ENCODE measurements at places on chromosomes 7 and 10.

GRCh38 chr7:157445246-157445955, 108.6 kb downstream of the DNAJB6 start:
- no peak for DNase-seq

- no peak for DNase-seq
Measured at GRCh38 chr10:58956926-58957325, 219.5 kb upstream of the PHYHIPL start.

DNA sequence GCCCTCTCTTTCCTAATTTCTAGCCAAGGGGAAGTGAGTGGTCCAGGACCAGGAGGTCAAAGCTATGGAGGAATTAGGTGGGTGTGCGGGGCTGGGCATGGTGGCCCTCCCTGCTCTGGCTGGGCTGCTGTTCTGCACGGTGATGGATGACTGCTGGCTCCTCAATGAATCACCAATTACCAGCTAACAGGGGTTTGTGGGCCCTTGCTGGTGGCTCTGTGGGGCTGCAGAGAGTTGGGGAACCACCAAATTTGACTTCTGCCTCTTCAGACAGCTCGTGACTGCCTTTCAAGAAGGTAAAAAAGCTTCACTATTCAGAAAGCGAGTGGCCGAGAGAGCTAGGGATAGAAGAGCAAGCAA, 35.0 kb upstream of the HABP2 start:
- no peak for DNase-seq

DNA sequence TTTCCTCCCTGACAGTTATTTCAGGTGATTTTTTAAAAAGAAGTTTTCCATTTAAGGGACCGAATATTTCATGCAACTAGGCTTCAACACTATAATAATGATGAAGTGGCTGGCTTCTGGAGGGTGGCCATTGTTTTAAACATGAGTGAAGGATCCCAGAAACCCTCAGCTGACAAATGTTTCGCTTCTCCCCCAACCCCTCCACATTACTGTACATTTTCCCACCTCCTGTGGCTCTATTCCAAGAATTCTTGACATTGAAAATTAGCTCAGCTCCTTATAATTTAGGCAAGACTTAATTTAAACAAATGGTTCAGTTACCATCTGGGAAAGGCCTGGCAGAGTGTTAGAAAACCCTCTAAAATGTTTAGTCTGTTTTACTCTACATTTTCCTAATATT, 129.9 kb upstream of the CDCA7L start:
- DNase-seq, result no peak

DNA sequence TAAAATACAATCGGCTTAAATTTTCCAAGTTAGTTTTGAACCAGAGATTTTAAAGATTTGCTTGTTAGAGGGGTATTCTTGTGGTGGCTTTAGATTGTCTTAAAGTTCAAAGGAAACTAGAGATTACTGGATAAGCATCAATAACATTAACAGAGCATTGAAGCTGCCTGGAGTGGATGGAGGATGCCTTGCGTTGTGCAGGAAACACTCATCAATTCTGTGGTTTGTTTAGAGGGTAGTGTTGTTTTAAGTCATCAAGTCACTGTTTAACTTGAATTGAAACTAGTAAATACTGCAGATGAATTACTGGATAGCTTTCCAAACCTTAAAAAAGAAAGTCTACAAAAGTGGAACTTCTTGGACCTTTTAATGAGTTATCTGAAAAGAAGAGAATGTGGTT, 218.6 kb downstream of the CELF2 start:
- no peak for DNase-seq

- no peak for DNase-seq
Measured at GRCh38 chr10:69728335-69728870, 73.3 kb upstream of the COL13A1 start.

GRCh38 chr7:33590916-33591315, 314.4 kb upstream of the BMPER start:
- DNase-seq, result no peak

DNA sequence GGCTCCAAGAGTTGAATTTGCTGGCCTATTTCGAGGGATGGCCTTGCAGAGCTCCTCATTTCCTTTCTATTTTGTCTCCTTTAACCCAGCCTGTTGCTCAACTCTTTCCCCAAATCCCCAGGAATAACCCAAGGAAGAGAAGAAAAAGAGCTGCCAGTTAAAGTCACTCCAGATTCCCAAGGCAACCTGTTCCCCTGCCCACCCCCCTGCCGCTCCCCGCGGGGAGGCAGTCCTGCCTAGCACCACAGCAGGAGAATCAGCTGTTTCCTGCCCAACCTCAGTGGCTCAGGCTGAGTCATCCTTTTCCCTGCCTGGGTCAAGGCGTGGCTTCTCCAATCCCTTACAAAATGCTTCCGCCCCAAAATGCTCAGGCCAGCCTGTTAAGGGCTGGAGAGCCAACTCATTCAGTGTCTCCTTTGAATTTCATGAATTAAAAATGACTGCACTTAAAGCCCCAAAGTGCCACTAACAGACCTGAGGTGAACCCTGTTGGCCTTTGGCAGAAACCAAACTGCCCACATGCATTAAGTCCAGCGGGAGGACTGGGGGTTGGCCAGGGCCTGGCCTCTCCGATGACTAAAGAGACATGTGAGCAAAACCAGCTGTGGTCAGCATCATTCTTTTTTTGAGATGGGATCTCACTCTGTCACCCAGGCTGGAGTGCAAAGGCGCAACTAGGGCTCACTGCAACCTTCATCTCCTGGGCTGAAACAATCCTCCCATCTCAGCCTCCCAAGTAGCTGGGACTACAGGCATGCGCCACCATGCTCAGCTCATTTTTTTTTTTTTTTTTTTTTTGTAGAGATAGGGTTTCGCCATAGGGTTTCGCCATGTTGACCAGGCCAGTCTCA, 83.2 kb upstream of the KIF5B start:
- no peak for DNase-seq

GRCh38 chr7:5780801-5781496, 514 bp downstream of the RNF216 start:
- DNase-seq, result peak; percentile 10

DNA sequence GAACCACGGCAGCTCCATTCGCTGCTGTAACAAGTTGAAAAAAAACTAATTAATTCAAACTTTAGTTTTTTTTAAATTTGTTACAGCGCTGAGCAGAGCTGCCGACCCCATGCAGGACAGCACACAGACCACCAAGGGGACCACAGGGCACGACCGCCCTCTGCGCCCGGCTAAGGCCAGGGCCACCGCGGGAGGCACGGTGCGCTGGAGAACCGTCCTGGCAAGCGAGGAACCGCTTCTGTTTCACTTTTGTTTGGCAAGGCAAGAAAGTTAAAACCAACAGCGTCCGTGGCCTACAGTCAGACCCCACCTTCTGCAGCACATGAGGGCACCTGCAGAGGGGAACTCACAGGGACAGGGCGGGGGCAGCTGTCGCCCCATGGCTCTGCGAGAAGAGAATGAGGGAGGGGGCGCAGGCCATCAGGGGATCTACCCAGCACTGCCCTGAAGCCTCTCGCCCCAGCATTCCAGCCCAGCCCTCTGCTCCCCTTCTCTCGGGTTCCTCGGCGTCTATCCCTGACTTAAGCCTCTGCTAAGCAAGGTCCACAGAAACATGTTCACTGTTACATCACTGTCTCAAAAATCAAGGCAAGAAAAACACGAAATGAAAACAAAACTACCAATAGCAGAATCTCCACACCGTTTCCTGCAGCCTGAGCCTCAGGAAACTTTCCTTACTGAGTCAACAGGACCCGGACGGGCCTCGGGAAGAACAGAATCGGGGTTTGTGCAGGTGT, 204.4 kb downstream of the DIP2C start:
- DNase-seq, result no peak

DNA sequence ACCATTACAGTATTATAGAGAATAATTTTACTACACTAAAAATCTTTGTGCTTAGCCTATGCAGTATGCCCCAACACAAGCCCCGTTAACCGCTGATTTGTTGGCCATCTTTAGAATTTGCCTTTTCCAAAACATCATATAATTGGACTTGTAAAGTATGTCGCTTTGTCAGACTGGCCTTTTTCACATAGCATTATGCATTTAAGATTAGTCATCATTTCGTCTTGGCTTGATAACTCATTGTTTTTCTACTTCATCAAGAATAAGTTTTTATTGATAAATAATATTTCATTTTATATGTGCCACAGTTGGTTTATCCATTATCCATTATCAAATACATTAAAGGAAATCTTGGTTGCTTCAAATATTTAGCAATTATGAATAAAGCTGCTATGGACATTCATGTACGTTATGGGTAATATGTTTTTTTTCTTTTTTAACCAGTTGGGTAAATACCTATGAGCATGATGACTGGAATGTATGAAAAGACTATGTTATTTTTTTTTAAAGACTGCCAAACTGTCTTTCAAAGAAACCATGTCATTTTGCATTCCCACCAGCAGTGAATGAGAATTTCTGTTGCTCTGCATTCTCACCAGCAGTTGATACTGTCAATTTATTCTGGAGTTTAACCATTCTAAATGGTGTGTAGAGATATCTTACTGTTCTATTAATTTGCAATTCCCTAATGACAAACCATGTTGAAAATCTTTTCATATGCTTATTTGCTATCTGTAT, 273.1 kb upstream of the KCND2 start:
- no peak for DNase-seq

DNA sequence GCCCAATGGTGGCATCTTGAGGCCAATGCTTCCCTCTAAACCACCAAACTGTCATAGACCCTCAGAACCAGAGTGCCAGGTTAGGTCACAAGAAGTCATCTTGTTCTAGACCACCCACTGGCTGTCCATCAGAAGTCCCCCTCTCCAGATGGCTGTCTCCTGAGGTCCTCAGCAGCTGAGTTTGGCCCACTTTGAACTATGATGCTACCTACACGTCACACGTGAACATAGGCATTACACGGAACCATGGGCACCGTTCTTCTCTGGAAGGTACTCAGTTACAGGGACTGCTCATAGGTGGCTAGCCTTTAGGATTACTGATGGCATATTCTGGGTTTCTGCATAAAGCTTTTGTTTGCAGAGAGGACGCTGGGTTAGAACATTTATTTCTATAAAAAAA, 166.4 kb downstream of the ADAM12 start:
- no peak for DNase-seq

- DNase-seq, result no peak
Measured at GRCh38 chr7:152115021-152115718, 89.7 kb downstream of the GALNT11 start.

GRCh38 chr10:60148266-60148840, 241.3 kb downstream of the ANK3 start:
- DNase-seq, result no peak

DNA sequence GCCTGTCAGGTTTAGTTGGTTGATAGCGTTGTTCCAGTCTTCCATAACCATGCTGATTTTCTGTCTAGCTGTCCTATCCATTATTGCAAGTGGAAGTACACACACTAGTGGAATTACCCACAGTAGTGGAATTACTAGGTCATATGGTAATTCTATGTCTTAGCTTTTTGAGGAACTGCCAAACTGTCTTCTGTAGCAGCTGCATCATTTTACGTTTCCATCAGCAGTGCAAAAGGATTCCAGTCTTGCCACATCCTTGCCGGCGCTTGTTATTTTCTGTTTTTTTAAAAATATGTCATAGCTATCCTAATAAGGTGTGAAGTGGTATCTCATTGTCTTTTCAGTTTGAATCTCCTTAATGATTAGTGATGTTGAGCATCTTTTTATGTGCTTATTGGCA, 17.2 kb upstream of the RHBDD2 start:
- DNase-seq, result no peak

DNA sequence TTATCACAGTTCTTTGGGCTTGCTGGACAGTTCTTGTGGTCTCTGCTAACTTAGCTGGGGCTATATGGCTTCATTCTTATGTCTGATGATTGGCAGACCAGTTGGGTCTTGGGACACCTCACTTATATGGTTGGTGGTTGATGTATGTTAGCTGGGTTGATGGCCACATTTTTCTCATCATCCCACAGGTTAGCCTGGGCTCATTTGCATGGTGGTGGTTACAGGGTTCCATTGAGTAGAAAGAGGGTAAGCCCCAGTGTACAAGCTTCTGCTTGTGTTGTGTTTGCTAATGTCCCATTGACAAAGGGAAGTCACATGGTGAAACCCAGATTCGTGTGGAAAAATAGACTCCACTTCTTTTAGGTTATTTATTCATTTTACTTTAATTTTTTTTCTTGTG, 40.6 kb downstream of the TMEM60 start:
- no peak for DNase-seq

GRCh38 chr10:1309617-1310270, 253.6 kb downstream of the WDR37 start:
- DNase-seq, result no peak

- no peak for DNase-seq
Measured at GRCh38 chr7:16970732-16971482, 89.1 kb upstream of the AGR3 start.

DNA sequence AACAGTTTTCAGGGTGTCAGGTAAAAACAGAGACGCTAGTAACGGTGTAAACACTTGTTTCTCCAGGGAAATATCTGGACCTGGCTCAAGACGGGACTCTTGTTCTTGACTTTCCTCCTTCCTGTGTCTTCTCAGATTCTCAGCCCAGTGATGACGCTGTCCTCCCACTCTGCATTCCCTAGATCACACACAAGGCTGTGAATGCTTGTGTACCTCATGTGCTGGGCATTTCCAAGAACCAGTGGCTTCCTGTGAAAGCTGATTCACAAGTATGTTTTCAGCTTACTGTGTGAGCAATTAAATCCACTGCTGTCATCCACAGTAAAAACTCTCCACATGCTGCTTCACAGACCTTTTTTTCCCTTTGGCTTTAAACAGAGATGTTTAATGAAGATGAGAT, 193.8 kb upstream of the DPP6 start:
- no peak for DNase-seq

DNA sequence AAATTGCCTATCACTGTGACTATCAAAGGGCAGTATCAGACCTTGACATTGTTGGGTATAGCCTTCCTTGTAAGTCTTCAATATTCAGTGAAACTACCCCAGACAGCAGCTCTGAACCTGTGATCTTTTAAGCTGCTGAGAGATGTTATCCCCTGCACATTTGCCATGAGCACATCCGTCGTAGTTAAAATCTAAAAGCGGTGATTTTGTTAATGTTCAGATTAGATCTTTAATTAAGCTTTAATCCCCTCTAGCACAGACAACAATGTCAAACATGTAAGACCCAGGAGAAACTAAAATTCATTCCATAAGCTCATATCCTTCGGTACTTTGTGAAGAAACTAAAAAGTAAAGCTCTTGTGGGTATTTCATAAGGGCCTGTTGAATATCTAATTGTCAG, 105.8 kb downstream of the MALRD1 start:
- DNase-seq, result no peak

GRCh38 chr7:24968165-24968564, 11.8 kb downstream of the OSBPL3 start:
- DNase-seq, result no peak

Measured in stimulated activated CD8-positive, alpha-beta memory T cell treated with anti-CD3 and anti-CD28 coated beads, Interleukin-4, amount 100 ng/mL, for 1 hour (primary cell).